Left forelimb (tissue), 1 donor: ENCODE measurements at places on chromosomes 5 and 9.

DNA sequence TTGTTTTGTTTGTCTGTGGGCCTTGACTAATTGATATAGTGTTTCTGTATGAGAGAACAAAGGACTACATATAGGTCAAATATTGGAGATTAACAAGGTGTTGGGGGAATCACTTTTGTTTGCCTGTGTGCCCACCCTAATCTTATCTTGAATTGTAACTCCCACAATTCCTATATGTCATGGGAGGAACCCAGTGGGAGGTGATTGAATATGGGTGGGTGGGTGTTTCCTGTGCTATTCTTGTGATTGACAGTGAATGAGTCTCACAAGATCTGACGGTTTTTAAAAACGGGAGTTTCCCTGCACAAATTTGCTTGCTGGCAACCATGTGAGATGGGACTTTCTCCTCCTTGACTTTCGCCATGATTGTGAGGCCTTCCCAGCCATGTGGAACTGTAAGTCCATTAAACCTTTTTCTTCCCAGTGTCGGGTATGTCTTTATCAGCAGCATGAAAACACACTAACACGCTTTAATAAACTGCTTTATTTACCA, 64.9 kb upstream of the HSPB3 start:
- DNase-seq = no peak

- no peak for DNase-seq
These were observed 48.2 kb upstream of the SARDH start for GRCh38 chr9:133786371-133786753.

DNA sequence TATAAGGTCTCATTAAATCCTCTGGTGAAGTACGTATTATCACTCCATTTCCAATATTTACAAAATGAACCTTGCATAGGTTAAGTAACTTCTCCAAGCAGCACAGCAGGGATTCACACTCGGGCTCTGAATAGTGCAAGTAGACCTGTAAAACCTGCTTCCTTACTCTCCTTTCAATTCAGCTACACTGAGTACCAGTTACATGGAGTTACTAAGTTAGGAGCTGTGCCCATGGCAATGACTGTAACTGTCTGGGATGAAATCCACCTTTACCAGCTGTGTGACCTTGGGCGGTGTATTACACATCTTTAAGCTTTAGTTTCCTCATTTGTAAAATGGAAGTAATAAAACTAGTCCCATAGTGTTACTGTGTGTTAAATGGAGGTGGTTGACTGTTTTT, 15.9 kb upstream of the MOB3B start:
- no peak for DNase-seq

DNA sequence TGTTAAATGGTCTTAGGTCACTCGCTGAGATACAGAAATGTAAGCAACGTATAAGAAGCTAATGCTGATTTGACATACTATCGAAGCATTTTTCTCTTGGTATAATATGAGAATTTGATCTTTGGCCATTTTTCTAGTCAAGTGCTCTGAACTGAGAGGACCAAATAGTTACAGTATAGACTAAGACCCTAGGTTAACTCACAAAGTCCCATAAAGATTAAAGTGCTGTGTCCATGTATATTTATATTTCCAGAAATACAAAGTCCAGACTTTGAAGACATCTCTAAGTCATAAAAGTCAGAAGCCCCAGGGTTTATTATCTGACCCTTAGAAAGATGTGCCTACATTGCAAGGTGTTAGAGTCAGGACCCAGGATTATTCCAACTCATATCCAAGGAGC, 752.4 kb upstream of the COX7C start:
- DNase-seq = no peak

- no peak for DNase-seq
These were observed 1.7 kb downstream of the DMRT3 start for GRCh38 chr9:977838-978830.

- DNase-seq = no peak
These were observed 427.3 kb downstream of the ISL1 start for GRCh38 chr5:51810592-51810991.

GRCh38 chr5:150672237-150672883, 11.3 kb downstream of the MYOZ3 start:
- DNase-seq = peak; percentile 73

GRCh38 chr5:176454724-176455394, 6.7 kb downstream of the FAF2 start:
- DNase-seq = no peak

DNA sequence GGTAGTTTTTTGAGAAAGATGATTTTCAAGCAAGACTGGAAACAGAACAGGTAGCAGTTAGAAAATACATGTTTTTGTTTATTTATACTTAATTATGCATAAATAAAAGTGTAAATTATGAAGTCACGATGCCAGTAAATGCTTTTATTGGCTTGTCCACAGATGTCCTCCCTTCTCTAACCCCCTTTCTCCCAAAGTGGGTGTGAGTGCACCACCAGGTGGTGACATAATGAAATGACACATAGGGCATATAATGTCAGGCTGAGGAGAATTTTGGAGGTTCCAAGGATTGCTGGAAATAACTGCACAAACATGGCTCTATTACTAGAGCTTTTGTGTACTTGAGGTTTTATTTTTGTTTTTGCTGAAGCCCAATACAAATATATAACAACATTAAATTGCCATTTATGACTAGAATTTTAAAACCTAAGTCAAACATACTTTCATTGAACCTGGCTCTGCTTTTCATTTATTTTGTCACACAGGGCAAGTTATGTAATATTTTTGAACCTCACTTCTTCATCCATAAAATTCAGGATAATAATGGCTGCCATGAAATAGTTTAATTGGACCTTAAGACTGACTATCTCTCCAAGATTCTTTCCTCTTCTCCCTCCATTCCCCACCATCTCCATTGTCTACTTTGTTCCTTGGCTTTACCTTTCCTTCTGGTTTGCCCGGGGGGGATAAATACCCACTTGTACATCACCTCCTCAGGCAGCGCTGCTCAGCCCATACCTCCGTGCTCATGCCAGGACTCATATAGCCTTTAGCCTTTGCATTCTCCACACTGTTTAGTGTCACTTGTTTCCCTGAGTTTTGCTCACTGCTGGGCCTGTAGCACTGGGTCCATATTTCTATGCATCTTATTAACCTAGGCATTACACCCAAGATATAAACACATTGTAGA, 168.8 kb downstream of the PDE4D start:
- DNase-seq = no peak

DNA sequence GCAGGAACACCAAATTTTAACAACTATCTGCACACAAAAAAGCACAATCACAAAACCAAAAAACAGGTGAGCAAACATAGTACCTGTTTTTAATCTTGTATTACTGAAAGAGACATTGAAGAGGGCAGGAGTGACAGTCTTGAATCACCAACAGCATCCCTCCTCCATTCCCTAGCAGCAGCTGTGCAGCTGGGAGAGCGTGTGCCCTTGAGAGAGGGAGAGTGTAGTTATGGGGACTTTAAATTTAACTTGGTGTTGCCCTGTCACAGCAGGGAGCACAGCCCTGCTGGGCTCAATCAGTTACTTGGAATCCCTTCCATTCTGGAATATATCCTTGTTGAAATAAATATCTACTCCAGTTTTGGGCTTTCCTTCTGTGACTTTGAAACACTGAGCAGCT, 1938.7 kb upstream of the NUDT12 start:
- DNase-seq = no peak

- DNase-seq = no peak
These were observed 63.2 kb downstream of the SHC3 start for GRCh38 chr9:89115426-89115825.

DNA sequence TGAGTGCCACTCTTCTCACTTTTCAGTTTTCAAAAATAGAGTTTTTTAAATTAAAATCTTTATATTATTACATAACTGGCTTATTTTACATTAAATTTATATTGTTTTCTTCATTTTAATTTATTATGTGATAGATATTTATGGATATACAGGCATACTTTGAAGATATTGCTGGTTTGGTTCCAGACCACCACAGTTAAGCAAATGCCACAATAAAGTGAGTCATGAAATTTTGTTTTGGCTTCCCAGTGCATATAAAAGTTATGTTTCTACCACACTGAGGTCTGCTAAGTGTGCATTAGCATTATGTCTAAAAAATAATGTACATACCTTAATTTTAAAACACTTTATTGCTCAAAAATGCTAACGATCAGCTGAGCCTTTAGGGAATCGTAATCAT, 47.4 kb downstream of the NDUFS4 start:
- DNase-seq = no peak

DNA sequence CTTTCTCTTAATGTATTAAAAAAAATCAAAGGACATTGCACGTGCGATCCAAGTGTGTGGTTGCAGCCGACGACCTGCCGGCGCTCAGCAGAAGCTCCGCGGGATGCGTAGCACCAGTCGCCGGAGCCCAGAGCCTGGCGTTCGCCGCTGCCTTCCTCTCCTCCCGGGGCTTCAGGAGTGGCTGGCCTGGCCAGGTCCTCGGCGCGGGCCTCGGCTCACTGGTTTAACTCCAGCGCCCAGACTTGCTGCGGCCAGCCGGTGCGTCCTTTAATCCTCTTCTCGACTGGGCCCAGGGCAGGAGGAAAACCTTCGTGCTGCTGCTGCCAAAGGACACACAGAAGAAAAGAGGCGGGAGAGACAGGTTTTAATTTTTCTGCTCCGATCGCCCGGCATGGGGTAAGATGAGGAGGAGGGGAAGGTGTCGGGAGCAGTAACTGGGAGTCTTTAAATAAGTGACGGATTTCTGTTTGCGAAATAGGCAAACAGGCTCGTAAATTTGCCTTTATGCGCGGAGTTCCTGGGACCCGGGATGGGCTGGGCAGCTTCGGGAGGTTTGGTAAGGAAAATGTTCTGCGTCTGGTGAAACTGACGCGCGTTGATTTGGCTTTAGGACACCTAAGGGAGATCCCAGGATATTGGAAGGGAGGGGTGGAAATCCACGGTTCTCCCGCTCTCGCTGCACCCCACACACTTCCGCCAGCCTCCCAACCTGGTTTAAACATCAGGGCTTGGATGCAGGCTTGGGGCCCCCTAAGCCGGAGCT, 2.3 kb downstream of the HAND1 start:
- no peak for DNase-seq

DNA sequence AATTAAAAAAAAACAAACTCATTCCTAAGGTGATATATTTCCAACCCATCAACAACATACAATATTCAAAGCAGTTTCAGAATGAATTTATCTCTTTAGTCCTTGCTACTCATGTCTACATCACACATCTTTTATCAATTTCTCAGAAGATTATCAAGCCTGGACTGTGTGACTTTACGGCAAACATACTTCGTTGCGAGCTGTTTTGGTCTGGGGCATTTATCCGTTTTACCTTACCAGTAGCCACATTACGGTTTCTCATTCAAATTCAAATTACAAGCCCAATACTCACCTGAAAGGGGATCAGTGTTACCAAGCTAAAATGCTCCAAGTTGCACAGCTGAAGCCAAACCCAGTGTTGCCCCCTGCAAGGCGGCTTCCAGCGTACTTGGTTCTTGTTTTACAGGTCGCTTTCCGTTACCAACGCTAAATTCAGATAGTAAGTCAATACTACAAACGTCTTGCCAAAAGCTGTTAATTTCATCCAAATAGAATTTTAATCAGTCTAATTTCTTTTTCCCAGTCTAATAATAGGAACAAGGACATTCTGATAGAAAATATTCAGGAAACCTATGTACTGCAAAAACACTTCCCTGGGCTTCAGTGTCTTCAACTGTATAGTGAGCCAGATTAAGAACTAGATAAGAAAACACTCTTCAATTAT, 1.8 kb downstream of the HNRNPH1 start:
- DNase-seq = no peak

GRCh38 chr9:103615994-103616393, 478.1 kb upstream of the SMC2 start:
- no peak for DNase-seq
